ENCODE measurements at places on chromosomes 6 and 20.

DNA sequence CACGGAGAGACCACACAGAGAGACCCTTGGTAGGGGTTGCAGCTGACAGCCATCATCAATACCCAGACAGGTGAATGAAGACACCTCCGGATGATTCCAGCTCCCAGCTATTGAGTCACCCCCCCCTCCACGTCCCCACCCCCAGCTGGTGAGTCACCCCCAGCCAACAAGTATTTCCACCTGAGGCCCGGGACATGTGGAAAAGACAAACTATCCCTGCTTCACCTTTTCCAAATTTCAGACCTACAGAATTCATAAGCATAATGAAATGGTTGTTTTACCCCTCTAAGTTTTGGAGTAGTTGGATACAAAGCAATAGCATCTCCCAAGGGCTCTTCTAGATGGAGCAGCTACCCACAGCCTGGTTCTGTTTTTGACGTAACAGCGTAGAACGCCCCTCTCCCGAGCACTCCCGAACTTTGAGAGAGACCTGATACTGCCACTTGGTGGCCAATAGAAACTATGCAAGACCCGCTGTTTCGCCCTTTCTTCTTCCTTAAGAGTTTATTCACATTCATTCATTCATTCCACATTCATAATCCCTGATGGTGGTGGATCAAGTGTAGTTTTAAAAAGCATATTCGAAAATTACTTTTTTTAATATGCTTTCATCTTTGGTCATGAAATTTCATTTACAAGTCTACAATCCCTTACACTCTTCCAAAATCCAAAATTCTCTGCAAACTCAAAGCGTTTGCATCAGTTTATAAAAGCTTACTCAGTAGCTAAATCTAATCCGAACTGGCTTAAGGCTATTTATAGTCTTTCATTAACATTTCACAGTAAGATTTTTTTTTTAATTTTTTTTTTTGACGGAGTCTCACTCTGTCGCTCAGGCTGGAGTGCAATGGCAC is 15.1 kb upstream of the PPP1R16B start:
- DNase-seq = no peak

GRCh38 chr6:131258816-131259476 is 123.7 kb downstream of the AKAP7 start:
- no peak for DNase-seq

GRCh38 chr6:143647191-143647590 is 30.6 kb upstream of the PHACTR2 start:
- DNase-seq = no peak

GRCh38 chr6:57019434-57019833 is 27.1 kb upstream of the KIAA1586 start:
- no peak for DNase-seq

DNA sequence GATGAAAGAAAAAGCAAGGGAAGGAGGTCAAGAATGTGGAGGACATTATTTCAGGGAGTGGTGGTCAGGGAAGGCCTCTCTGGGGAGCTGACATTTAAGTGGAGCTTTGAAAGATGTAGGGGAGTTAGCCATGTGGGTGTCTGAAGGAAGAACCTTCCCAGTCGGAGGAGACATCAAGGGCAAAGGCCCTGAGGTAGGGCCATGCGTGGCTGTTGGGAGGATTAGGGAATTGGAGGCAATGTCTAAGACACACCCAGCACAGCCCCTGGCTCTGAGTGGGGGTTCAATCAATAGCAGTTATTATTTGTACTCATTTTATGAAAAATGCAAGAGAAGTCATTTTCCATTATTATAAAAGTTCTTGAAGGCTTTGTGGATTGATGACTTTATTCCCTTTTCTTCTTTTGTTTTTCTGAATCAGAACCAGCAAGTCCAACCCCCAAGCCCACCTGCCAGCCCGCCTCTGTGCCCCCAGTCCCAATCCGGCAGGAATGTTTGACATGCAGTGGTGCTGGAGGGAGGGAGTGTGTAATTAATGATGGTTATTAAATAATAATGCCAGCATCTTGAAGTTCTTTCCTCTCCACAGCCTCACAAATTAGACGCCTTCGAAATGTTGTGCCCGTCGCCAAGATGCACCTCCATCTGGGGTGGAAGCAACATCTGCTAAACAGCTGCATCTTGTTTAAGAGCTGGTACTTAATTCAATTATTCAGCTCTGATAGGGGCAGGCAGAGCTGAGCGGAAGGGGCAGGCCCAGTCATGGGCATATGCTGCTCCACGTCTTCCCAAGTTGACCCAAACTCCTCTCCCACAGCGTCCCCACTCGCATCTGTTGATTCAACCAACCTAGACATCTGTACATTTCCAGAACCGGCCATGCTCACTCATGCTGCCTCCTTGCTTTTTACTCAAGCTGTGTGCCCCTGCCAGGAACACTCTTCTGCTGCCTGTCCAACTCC is 81.3 kb upstream of the SIRPA start:
- DNase-seq = no peak

- DNase-seq = no peak
These were observed 1.1 kb downstream of the CD164 start for GRCh38 chr6:109381061-109381746.

GRCh38 chr20:22931653-22932608 is 103.2 kb upstream of the SSTR4 start:
- no peak for DNase-seq

DNA sequence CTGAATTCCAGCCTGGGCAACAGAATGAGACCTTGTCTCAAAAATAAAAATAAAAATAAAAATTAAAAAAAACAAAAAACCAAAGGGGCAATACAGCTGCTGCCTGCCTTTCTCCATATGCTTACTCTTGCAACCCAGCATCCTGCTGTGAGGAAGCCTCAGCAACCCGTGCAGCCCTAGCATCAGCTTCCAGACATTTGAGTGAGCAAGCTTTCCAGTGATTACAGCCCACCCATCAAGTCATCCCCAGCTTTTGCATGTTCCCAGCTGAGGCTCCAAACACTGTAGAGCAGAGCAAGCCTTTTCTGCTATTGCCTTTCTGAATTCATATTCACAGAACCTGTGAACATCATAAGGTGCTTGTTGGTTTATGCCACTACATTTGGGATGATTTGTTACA is 93.8 kb downstream of the SASH1 start:
- no peak for DNase-seq

DNA sequence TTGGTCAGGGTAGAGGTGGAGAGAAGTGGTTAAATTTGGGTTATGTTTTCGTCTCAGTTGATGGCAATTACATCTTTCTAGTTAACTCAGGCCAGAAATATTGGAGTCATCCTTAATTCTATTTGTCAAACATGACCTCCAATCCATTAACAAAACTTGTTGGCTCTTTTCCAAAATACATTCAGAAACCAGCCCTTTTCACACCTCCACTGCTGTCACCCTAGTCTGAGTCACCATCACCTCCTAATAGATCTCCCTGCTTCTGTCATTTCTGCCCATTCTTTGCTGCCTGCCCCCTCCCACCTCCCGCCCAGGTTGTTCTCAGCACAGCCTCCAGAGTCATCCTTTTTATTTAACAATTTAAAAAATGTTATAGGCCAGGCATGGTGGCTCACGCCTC is 3.0 kb upstream of the ABCF1 start:
- DNase-seq = no peak

- DNase-seq = no peak
These were observed 429.6 kb downstream of the BCKDHB start for GRCh38 chr6:80535914-80536565.

GRCh38 chr6:157432231-157432891 is 51.4 kb downstream of the ZDHHC14 start:
- no peak for DNase-seq

DNA sequence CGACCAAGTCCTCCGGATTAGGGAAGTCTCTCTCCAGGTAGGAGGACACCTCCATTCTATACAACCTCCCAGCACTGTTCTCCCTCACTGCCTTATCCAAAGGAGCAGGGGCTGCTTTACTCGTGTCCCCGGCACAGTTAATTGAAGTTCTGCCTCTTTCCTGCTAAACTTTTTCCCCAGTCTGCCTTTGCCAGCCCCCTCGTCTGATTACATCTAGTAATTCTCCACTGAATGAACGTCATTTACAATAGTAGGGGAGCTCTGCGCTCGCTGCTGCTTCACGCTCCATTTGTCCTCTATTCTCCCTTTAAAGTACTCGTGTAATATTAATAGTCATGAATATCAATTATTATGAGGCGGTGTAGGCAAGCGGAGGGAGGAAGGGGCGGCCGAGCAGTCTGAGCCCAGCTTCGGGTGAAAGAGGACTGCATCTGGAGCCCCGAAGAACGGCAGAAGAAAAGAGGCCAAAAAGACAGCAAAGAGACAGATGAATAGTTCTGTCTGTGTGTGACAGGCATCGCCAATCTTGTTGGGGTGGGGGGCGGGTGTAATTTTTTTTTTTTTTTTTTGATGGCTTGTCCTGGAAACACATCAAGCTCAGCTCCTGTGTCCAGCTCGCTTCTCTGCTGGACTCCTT is 2.9 kb downstream of the TFAP2B start:
- no peak for DNase-seq

GRCh38 chr6:127290391-127291265 is 24.0 kb downstream of the RNF146 start:
- no peak for DNase-seq

GRCh38 chr6:135181333-135182070 is 394 bp downstream of the MYB start:
- no peak for DNase-seq

DNA sequence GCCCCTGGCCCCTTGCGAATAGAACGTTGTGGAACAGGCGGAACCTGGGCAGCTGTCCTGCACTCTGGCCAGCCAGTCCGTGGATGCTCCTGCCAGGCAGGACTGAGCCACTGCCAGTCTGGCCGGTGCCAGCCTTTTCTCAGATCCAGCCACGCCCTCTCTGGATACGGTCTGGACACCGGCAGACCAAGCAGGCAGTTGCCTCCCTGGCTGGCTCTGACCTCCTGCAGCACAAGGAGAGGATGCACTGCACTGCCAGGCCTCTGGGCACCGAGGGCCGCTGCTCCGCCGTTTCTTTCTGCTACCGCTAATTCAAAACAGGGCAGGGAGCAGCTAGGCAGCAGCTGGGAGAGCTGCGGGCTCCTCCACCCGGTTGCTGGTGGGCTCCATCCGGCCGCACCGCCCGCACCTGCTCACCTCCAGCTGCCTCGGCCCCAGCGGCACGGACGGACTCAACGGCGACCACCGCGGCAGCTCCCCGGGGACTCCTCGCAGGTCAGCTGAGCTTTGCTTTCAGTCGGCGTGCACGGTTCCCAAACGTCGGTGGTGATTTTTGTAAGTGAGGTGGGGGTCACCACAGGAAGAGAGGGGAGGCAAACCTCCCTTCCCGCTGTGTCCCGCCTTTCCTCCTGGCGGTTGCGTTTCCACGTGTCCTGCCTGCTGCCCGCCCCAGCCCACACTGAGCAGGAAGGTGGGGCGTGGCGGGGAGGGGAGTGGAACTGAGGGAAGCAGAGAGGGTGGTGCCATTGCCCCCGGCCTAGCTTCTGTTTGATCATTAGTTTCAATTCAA is 30.3 kb upstream of the AFDN start:
- no peak for DNase-seq

- no peak for DNase-seq
These were observed 81.9 kb upstream of the CCDC28A start for GRCh38 chr6:138691595-138692057.

DNA sequence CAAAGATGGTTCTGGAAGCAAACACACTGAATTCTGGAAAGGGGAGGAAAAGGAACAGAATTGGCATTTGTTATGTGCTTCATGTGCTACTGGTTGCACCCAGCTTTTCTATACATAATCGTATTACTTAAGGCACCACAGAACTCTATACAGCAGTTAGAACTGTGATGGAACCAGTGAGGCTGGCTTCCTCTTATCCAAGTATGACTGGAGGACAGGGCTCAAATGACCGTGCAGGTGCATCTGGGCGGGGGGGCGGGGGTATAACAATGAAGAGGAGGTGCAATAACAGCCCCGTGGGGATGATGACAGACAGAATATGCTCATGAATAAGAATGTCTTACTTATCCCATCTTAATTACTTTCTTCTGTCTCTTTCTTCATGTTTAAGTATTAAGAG is 144.2 kb downstream of the BTBD9 start:
- DNase-seq = no peak

DNA sequence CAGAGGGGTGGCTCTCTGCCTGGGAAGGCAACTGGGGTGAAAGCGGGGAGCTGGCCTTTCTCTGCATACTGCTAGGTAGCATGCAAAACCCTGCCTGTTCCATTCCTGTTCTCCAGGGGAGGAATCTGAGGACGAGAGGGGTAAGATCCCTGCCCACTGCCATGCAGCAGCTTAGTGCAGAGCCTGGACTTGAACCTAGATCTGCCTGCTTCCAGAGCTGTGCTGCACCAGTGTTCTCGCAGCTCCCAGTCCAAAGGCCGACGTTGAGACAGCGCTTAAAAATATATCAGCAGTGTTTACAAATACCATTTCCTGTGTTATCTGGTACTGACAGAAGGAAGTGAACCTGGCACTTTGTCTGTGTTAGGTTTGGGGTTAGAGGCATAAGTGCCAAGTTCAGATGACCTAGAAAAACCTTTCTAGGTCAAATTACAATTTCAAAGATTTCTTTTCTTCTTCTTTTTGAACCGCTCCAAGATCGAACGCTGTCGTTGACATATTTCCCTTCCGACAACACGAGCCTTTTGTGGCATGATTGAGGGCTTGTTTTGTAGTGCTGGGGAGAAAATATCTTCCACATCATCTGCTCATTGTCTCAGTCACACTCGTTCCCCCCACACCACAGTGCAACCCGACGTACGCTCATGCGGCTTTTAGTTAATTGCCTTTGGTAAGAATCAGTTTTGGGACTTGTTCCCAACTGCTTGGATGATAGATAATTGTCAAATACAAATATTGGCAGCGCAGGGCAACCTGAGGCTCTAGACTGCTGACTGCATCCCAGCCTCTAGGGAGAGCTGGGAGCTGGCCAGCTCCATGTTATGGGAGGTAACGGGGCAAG is 44.6 kb downstream of the TOX2 start:
- no peak for DNase-seq

- DNase-seq = no peak
These were observed 5.5 kb downstream of the CST7 start for GRCh38 chr20:24954566-24954965.

DNA sequence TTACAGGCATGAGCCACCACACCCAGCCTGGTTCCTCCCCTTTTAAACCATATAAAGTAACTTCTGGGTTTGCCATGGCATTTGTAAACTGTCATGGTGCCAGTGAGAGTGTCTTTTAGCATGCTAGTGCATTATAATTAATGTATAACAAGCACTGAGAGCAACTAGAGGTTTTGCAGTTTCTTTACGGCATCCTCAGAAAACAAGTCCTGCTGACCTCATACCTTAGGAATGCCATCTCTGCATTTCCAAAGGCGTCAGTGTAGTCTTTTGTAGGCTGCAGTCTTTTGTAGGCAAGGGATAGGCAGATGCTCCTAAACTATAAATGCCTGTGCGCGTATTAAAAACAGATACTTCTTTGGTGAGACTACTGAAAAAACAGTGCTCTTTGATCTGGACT is 75.0 kb upstream of the EZR start:
- no peak for DNase-seq

- no peak for DNase-seq
These were observed 423.2 kb downstream of the PREX1 start for GRCh38 chr20:48404598-48404997.

- DNase-seq = no peak
These were observed 2.1 kb upstream of the CHRNA4 start for GRCh38 chr20:63363013-63363957.

GRCh38 chr6:42871711-42872110 is 7.7 kb upstream of the RPL7L1 start:
- no peak for DNase-seq

- DNase-seq = no peak
These were observed 8.3 kb downstream of the PRDM1 start for GRCh38 chr6:106094261-106094963.

- no peak for DNase-seq
These were observed 11.3 kb upstream of the CYP24A1 start for GRCh38 chr20:54184904-54185626.

- DNase-seq = no peak
These were observed 91.1 kb upstream of the BTN3A2 start for GRCh38 chr6:26273673-26274588.

GRCh38 chr6:22221211-22221610 is 75.6 kb downstream of the PRL start:
- DNase-seq = no peak

Measured in tibial artery (tissue), 4 donors.